Esophagus mucosa (tissue), 1 donor: ENCODE measurements at places on chromosomes 6 and 20. TPM values are rescaled to one million over a fixed set of nuclear protein-coding genes. Genes with fewer than 3 reads are reported as not detected.

The GRIK2 gene
- 0.44 TPM for total RNA-seq

The SGK2 gene
- 0.36 TPM for total RNA-seq

The RNF182 gene
- total RNA-seq: 0.20 TPM

The PRR18 gene
- 0.04 TPM for total RNA-seq

The TRIM40 gene
- total RNA-seq: not detected

The TMC2 gene
- total RNA-seq: not detected

The PNLDC1 gene
- not detected for total RNA-seq

The TREM2 gene
- 1.7 TPM for total RNA-seq

The AKAP12 gene
- total RNA-seq: 1.8 TPM

The C20orf144 gene
- total RNA-seq: not detected

The TULP1 gene
- total RNA-seq: not detected

The UST gene
- 3.0 TPM for total RNA-seq

The OPN5 gene
- total RNA-seq: not detected

The OR12D3 gene
- total RNA-seq: not detected

GRCh38 chr6:159254186-159254585 lies 85.0 kb downstream of the FNDC1 start:
- no peak for ATAC-seq

GRCh38 chr6:132456700-132457143 lies 55.4 kb upstream of the MOXD1 start:
- ATAC-seq: peak; percentile 22

DNA sequence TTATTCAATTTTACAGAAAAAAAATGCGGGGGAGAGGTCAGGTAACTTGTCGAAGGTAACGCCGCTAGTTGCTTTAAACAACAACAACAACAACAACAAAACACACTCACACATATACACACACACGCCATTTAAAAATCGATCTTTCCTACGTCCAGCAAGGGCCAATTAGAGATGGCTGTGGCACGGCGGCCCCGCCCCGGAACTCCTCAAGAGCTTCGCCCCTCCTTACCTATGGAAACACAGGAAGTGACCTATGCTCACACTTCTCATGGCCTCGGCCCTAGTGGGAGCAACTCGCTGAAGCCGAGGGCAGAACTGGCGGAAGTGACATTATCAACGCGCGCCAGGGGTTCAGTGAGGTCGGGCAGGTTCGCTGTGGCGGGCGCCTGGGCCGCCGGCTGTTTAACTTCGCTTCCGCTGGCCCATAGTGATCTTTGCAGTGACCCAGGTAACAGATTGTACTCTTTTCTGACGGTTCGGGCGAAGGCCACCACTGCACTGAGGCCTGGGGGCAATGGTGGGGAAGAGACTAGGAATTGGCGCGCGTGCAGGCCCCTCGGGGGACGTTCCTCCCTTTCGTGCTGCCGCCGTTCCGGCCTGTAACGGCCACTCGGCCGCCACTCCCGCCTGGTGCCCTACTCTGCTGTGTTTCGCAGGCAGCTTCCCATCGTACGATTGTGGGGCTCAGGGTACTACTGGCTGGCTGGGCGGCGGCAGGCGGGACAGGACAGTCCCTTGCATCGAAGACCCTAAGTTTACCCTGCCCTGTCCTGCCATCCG lies at the start of gene TBP:
TBP (plus strand) TSS at position 357 of the 783 bp plus-strand sequence. CDS start 2,661 bp downstream, outside the sequence.
- peak; percentile 98 for ATAC-seq

GRCh38 chr6:37077905-37078296 lies 72.4 kb downstream of the FGD2 start:
- peak; percentile 66 for ATAC-seq

DNA sequence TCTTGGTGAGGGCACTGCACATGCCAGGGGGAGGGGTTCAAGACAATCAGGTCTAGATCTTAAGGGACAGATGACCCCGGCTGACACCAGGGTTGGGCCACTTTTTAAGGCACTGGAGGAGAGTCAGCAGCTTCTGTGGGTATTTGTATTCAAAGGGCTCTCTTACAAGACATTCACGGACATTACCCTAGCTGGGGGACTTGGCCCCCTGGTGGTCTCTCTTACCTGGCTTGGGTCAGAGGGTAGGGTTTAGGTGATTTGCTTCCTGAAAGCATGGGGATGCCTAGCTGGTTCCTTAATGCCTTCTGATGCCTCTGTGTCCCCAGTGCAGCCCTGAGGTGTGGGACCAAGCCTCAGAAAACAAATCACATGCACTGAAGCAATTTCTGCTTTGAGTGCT lies 354.7 kb downstream of the CDC5L start:
- no peak for ATAC-seq

GRCh38 chr6:56004426-56004825 lies 129.0 kb upstream of the BMP5 start:
- ATAC-seq: no peak

DNA sequence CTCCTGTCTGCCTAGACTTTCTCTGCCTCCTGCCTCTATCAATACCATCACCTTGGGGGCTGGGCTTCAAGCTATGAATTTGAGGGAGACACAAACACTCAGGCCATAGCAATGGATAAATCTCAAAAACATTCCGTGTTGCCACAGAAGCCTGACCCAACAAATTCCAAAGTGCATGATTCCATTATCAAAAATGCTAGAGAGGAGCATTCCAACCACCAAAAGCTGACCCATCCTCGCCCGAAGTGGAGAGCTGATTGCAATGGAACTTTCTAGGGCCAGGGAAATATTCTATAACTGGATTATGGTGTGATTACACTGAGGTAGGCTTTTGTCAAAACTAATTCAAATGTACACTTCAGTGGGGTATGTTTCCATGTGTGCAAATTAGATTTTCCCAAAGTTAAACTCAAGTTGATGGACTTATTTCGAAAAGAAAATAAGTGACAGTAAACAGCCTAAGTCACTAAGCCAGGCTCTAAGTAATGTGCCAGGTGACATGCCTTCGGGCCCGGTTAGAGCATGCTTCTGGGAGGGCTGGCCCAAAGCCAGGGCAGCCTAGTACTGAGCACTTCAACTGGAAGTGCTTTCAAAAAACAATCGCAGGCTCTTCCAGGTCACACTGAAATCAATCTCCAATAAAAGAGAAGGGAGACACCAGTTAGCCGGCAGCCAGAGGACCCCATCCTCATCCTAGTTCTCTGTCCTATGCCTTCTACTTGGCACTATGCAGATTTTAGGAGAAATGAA lies 142.3 kb downstream of the TBXT start:
- no peak for ATAC-seq

DNA sequence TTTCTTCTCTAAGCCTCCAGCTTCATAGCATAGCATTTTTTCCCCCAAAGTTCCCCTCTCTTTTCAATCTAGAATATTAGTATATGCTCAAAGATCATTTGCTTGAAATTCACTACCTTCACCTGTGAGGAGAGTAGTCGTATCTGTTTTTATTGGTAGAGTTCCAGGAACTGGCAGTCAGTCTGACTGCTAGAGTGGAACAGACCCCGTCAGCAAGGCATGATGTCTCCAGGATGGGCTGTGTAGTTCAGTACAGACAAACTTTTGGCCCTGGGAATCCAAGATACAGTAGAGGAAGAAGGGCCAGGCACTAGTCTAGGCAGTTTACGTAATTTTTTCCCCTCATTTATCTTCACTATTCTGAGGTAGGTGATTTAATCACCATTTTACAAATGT lies 29.1 kb downstream of the RALY start:
- ATAC-seq: no peak

DNA sequence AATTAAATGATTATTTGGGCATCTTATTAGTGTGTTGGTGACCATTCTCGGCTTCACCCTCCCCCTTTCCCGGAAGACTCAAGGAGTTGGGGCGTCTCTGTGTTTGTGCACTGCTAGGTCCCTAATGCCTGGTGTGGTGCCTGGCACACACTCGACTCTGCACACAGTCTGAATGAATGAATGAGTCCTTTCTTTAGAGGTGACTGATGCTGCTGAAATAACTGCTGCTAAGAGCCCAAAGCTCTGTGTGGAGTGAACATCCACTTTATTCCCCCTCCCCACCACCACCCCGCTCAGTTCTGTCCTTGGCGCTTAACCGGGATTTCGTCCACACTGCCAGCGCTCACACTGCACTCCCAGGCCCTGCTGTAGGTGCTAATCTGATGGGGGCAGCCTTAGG lies 1.2 kb upstream of the PHACTR3 start:
- no peak for ATAC-seq

- ATAC-seq: no peak
Measured at GRCh38 chr6:101403216-101403945, 9.9 kb downstream of the GRIK2 start.

DNA sequence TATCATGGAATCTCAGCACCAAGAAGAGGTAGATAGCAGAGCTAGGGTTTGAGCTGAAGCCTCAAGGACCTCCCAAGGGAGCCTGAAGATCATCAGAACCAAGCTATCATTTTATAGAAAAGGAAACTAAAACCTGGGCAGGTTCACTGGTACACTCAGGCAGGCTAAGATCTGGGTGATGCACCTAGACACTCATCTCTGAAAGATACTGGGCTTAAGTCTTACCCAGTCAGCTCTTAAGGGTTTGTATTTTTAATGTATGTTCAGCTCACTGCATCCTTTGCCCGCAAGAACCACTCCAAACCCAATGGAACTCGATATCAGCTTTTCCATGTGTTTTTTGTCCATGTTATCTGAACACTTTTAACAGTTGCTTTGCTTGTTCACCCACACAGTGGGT lies 78.0 kb upstream of the SLC22A16 start:
- ATAC-seq: no peak

- peak; percentile 59 for ATAC-seq
Measured at GRCh38 chr6:128739112-128739511, 143.8 kb upstream of the LAMA2 start.

GRCh38 chr6:26401389-26401986 lies 587 bp upstream of the BTN3A1 start:
- no peak for ATAC-seq

- no peak for ATAC-seq
Measured at GRCh38 chr6:3540253-3540820, 83.5 kb upstream of the SLC22A23 start.

DNA sequence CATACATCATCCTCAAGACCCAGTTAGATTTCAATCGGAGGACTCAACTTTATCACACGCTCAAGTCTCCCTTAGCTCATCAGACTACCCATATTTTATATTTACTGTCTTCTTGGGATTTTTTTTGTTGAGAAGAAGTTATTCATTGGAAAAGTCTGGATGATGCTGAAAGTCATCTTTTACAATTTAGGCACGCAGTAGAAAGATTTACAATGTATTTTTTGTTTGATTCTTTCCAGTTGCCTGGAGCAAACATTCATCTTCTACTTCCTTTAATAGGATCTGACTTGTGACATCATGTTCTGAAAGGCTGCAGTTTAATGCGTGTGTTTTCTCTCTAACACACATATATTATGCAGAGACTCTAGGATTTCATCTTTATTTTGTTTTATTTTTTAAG lies 235.7 kb downstream of the DOK5 start:
- no peak for ATAC-seq

- ATAC-seq: no peak
Measured at GRCh38 chr6:29924287-29924686, 18.0 kb upstream of the HLA-A start.

- ATAC-seq: peak; percentile 3
Measured at GRCh38 chr20:63696628-63697356, at the start of gene TNFRSF6B. TNFRSF6B (plus strand) TSS chr20:63696652; CDS start chr20:63696768, 116 bp downstream.

DNA sequence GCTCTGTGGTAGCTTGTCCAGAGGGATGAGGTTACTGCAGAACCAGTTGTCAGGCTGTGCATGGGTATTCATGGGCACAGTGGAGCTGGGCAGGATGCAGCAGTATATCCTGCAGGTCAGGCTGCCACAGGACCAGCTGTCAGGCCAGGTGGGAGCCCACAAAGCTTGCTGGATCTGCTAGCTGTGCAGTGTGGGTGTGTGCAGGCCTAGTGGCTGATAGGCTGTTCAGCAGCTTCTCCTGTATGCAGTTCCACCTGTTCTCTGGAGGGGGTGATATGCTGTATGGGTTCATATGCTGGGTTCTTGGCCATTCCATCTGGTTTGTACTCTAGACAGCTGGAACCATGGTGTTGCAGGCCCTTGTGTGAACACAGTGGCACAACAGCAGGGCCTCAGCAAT lies 40.6 kb upstream of the TPD52L1 start:
- peak; percentile 23 for ATAC-seq

- peak; percentile 34 for ATAC-seq
Measured at GRCh38 chr20:62066339-62066982, 780 bp upstream of the TAF4 start.

GRCh38 chr6:52598123-52598823 lies 21.4 kb upstream of the TRAM2 start:
- ATAC-seq: peak; percentile 41

- ATAC-seq: peak; percentile 67
Measured at GRCh38 chr6:84093441-84094435, 60.2 kb downstream of the MRAP2 start.

GRCh38 chr6:153056308-153056707 lies 53.8 kb upstream of the MTRF1L start:
- ATAC-seq: no peak

DNA sequence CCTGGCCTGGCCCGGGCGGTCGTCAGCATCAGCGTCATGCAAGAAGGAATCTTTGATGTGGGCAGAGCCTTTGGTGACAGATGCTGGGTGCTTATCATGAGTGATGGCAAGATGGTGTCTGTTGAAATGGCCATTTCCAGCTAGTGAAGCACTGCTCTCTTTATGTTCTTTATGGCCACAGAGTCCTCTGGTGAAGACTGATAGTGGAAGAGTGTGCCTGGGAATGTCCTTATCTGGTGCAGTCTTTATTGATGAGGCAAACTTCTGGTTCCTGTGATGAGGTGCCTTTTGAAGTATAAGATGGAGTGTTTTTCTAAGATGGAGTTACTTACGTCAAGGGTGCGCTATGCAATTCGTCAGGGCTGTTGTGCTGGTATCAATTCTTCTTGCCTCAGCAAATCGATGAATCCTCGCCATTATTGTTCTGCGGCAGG lies 22.6 kb upstream of the CCR6 start:
- no peak for ATAC-seq

GRCh38 chr6:31680226-31681134 lies at the start of gene LY6G5C:
LY6G5C (minus strand) TSS chr6:31681067; CDS start chr6:31680373, 694 bp downstream.
- peak; percentile 78 for ATAC-seq

GRCh38 chr20:7716286-7716972 lies 223.8 kb downstream of the HAO1 start:
- no peak for ATAC-seq

- no peak for ATAC-seq
Measured at GRCh38 chr20:24199501-24199900, 210.9 kb upstream of the GGTLC1 start.

DNA sequence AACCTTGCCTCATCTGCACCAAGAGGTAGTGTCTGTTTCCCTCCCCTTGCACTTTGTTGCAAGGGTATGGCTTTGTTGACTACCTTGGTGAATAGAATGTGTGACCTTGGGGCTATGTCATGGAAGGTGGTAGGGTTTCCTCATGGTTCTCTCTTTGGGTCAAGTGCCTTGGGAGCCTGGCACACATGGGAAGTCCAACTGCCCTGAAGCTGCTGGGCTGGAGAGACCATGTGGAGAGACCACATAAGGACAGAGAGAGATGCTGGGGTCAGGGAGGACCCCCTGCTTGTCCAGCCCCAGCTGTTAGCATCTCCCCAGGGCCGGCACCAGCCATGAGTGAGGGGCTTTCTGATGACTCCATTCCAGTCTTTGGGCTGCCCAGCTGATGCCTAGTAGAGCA lies 95.5 kb upstream of the PAX1 start:
- no peak for ATAC-seq

DNA sequence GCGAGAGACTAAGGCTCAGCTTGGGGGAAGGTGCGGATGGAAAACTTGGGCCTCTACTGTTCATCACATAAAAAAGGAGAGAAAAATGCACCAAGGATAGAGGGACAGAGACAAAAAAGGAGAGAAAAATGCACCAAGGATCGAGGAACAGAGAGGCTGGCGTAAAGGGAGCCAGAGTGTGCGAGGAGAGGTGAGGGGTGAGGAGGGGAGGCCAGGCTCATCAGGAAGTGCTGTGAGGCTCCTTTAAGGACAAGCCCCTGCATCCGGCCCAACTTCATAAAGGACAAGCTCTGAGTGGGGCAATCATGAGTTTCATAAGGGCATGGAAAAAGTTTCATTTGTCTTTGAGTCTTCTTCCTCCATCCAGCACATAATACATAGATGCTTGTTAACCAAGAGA lies 117.2 kb upstream of the NXT1 start:
- no peak for ATAC-seq
